Osteoblast (primary cell): ENCODE measurements at places on chromosomes 1 and 21. TPM values are rescaled to one million over a fixed set of nuclear protein-coding genes. Genes with fewer than 3 reads are reported as not detected.

DNA sequence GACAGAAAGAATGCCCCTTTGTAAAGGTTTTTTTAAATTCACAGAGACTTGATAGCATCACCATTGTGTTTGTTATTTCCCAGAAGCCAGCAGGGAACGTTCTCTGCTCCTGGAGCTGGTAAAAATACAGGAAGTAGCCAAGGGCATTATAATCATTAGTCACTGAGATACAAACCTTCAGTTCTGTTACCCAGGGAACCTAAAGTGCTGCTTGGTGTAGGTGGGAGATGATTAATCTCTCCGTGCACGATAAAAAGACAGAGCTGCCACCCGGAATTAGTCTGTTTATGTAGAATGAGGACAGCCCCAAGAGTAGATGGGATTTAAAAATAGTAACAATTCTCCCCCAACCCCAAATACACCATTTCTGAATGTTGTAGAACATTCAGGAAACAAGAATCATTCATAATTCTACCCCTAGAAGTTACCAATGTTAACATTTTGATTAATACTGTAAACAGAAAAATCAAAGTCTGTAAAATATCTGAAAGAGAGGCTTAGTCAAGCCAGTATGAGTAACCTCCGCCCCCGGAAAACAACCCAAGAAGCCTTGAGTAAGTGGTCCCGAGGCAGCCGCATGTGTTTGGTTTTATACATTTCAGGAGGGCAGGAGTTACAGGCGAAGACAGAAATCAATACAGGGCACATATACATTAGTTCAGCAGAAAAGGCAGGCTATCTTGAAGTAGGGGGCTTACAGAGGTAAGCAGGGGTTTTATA lies 45.3 kb upstream of the CTBS start:
- DNase-seq: peak; percentile 95

DNA sequence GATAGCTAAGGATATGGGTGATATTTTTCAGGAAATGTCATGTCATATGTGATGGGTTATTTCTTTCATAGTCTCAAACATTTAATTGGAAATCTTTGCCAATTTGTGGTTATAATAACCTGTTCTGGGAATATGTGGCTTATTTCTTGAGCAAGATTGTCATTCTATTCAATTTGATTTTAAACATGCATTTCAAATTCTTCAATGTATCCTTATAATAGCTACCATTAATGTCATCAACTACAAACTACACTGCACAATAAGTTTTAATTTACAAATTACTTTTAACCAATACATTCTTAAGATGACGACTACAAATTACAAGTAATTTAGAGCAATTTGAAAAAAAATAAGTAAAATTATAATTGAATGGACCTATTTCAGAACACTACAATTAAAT lies 164.9 kb downstream of the BRINP3 start:
- DNase-seq: no peak

DNA sequence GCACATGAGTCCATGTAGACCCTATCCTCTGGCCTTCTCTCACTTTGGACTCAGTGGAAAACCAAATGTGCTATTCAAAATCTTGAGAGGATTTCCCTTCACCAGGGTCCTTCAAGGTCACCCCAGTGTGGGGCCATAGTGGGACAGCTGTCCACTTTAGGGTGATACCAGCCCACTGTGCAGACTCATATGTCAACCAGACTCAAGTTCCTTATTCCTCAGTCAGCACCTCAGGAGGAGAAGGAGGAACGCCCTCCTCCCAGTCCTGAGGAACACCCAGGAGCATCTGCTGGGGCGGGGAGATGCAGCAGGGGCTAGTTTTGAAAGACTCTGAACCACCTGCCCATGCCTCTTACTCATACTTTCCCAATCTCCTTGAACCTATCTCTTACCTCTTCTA lies 340.9 kb downstream of the MATN1 start:
- no peak for DNase-seq

GRCh38 chr1:100627054-100627716 lies 89.2 kb downstream of the GPR88 start:
- no peak for DNase-seq

DNA sequence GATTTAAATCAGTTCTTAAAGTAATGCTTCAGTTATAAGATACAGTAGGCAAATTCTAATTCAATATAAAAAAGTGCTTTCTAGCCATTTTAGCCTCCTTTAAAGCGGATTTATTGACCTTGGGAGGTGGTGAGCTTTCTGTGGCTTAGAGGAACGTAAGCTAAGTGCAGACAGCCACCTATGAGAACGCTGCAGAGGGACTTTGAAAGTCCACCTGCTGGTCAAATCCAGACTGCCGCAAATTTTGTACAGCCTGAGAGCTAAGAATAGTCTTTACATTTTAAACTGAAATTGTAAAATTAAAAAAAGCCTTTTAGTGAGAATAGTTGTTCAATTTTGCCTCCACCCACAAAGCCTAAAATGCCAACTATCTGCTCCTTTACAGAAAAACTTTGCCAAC lies 67.0 kb upstream of the SSX2IP start:
- no peak for DNase-seq

OR2AK2 gene
- total RNA-seq: not detected in 2 replicates

SMYD3 gene
- 162 and 171 TPM in 2 replicates for total RNA-seq

DNA sequence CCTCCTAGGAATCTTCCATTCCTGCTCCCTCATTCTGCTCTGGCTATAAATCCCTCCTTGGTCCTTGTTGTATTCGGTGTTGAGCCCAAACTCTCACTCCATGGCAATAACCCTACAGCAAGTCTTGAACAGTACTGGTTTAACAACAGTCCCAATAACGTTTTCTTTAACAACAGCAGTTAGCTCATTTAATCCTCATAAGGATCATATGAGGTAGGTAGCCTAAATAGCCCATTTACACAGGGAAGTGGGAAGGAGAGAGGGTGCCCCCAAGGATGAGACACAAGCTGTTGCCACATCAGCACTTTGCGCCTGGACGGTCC lies 444 bp upstream of the AGTRAP start:
- DNase-seq: no peak

GRCh38 chr1:208737161-208737560 lies 493.0 kb upstream of the PLXNA2 start:
- DNase-seq: no peak

GRCh38 chr21:34807881-34808568 lies 139.2 kb downstream of the CLIC6 start:
- DNase-seq: peak; percentile 89

DNA sequence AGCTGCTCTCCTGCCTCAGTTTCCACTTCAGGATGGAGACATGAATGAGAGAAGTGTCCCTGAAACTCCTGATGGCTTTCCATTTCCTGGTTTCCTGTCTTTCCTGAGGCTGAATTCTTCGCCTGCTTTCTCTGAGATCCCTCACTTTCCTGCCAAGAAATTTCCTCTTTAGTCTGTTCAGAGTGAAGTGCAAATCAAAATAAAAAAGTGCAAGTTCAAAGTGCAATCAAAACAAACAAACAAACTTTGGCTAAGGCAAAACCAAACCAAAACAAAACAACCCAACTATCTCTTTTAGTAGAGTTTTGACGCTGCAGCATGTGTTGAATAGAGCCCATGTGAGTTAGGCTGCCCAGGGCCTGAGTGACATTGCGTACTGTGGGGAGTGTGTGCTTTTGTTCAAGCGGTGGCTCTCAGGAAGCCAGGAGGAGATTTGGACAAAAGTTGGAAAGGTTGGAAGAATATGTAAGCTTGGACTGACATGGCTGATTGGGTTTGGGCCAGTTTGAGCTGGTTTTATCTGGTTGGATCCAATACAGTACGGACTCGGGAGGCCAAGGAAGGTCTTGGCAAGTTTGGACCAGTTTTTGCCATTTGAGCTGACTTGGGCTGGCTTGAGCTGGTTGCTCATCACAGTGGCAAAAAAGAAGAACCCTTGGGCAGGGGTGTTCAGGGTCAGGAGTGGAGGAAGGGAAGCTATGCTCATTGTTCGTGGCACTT lies 61.1 kb upstream of the TINAGL1 start:
- DNase-seq: peak; percentile 1

GRCh38 chr1:206739411-206740076 lies 31.0 kb upstream of the IL19 start:
- no peak for DNase-seq

- no peak for DNase-seq
These were observed 333.8 kb downstream of the NUF2 start for GRCh38 chr1:163655565-163655964.

DNA sequence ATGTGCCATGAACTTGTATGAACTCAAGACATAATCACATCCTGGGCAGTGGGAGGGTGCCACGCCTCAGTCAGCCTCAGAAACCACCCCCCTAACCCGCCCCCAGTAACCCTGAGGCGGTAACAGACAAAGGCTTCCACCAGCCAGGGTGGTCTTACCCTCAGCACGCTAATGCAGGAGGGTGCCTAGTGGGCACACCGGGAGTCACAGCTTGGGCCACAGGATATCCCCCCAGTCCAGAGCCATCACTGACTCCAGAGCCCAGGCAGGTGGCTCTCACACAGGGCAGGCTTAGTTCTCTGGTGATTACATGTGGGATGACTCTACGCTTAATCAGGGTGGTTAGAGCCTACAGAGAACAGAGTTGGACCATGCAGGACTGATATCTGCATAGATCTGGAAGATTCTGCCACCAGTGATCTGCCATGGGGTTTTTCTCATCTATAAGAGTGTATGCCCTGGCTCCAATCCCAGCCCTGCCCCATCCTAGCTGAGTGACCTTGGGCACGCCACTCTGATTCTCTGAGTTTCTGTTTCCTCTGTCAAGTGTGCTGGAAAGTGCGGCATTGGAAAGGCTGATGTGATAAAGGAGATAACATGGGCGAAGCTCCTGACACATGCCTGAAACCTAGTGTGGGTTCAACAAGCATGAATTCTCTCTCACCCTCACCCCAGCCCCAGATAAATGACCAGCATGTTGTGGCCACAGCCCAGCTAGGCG lies 27.3 kb downstream of the OPTC start:
- DNase-seq: no peak

DNA sequence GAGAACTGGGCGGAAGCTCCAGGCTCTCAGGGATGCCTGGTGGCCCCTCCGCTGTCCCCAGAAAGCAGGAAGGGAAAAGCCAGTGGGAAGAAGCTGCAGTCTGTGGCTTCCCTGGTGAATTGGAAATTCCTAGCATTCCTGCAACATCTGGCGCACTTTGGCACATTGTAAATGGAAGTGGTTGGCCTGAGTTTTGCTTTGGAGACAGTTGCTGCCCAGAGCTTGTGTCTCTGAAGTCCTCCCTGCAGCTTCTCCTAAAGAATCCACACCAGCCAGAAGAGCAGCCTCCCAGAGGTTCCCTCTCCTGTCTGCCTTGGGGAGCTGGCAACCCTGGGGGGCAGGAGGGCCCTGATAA lies 48.2 kb downstream of the ARHGEF10L start:
- peak; percentile 93 for DNase-seq

LCE2C gene
- not detected in 2 replicates for total RNA-seq

IVL gene
- not detected in 2 replicates for total RNA-seq

DNA sequence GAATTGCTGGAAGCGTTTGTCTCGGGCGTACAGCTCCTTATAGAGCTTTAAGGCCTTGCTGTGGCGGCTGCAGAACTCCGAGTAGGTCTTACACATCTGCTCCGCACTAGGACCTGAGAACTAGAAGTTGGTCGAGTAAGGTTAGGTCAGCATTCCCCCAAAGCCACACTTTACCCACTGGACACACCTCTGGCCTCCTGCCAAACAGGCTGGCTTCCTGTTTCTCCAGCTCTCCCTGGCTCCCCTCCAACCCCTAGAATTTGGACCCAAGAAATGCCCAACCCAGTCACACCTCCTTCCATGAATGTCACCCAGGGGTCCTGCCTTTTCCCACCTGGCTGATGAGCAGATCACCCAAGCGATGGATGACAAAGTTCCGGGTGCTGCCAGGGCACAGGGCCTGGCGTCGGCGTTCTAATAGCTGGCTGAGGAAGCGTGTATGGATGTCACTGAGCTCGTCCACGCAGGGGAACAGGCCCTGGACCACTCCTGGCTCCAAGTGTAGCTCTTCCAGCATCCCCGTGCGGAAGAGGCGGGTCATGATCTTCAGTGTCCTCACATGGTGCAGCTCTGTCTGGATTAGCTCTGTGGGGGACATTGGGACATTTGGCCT lies 15.6 kb downstream of the ARHGEF2 start:
- no peak for DNase-seq

DNA sequence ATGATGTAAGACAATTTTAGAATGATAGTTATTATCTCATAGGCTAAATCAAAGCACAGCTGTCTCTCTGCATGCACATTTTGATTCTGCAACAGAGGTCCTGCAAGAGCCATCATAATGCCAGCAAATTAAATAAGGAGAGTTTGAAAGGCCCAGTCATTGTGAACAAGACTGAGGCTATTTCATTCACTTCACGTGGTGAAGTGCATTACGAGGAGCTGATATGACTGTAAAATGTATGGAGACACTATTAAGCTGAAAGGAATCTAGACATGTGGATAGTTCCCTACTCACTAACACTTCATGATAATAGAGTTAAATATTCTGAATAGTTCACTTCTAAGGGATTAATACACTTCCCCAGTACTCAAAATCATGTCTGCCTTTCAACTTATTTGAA lies 299.0 kb downstream of the SMYD3 start:
- DNase-seq: no peak

KCNJ9 gene
- not detected in 2 replicates for total RNA-seq

GRCh38 chr1:191697556-191697955 lies 460.7 kb upstream of the RGS18 start:
- no peak for DNase-seq

DNA sequence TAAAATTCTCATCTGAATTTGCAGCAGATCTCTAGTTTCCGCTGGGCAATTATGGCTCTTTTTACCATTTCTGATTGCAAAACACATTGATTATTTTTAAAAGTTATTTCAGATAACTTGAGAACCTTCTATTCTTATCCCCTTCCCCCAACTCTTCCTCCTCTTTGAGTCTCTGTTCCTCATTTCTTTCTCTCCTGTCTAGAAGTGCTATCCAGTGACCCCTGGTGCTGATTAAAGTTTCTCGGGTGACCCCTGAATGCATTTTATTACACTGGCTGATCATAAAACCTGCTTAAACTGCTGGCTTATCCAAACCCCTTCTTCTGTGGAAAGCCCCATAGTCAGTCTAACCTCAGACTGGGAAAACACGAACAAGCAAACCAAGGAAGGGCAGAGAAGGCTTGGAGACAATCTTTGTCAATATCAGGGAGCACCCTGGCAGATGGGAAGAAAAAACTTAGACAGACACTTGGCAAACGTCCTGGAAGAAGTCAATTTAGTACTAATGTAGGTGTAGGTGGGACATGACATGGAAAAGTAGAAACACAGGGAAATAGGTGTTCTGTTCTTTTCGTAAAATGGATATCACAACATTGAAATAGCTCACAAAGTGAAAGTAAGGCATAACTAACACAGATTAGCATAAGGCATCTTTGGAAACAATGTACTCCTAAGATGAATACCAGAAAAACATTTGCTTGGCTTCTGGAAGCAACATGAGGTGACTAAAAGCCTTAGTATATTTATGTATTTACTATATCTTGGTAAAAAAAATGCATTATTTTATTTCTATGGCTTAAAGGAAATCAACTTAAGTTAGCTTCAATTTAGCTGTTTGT lies 61.4 kb downstream of the GORAB start:
- no peak for DNase-seq

FOXD3 gene
- total RNA-seq: not detected in 2 replicates

DNA sequence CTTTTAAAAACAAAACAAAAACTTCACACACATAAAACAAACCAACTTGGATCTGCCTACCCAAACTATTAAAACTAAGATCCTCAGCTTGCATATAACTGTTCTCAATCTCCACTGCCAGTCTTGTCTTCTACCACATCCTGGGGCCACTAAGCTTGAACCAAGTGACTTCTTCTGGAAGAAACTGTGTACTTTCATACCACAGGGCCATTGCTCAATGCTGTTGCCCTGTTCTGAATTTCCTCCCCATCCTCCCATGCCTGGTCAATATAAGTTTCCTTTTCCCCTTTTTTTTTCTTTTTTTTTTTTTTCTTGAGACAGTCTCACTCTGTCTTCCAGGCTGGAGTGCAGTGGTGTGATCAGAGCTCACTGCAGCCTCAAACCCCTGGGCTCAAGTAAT lies 109.9 kb downstream of the KIAA0319L start:
- no peak for DNase-seq

FCRL1 gene
- total RNA-seq: not detected in 2 replicates

RASSF5 gene
- total RNA-seq: 0.59 and 0.72 TPM in 2 replicates
